ENCODE measurements at places on chromosomes 1 and 21. TPM values are rescaled to one million over a fixed set of nuclear protein-coding genes. Genes with fewer than 3 reads are reported as not detected.

GRCh38 chr1:201890223-201890622 is 1.5 kb downstream of the SHISA4 start:
- no peaks in the 10 kb centered on the region for H3K36me3 ChIP-seq
- peaks cover 26% of the 10 kb centered on the region for H3K27me3 ChIP-seq
- peaks cover 11% of the 10 kb centered on the region for H3K4me1 ChIP-seq
- no peak overlapping the region for H3K4me3 ChIP-seq
- no peak overlapping the region for H3K27ac ChIP-seq

- DNase-seq: no peak
- H3K27ac ChIP-seq: no peak overlapping the region
- H3K4me1 ChIP-seq: 0 out of 2 replicates have a peak, but pooled peaks cover 3% of the 10 kb centered on the region
- no peaks in the 10 kb centered on the region for H3K36me3 ChIP-seq
Observed at GRCh38 chr1:214327514-214327913, 46.6 kb downstream of the SMYD2 start.

DNA sequence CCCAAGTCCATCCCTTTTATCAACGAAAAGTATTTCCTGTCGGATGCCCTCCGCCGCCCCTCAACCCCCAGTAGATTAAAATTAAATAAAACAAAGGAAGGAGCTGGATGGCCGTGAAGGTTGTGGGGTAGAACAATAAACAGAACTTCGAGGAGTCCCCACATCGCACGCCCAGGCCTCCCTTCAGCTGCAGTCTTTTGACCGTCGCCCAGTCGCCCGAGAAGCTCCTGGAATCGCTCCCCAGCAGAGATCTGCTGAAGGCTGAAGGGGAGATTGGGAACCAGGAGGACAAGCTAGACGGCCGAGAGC is 905 bp downstream of the BARHL2 start:
- peaks cover 99% of the 10 kb centered on the region for H3K27me3 ChIP-seq
- H3K27ac ChIP-seq: no peak overlapping the region
- H3K4me1 ChIP-seq: peaks cover 71% of the 10 kb centered on the region
- H3K4me3 ChIP-seq: peak overlapping the region; percentile 49

GRCh38 chr21:21101911-21102310 is 103.7 kb downstream of the NCAM2 start:
- peaks cover 10% of the 10 kb centered on the region for H3K4me1 ChIP-seq
- no peaks in the 10 kb centered on the region for H3K27me3 ChIP-seq
- H3K27ac ChIP-seq: no peak overlapping the region
- H3K36me3 ChIP-seq: no peaks in the 10 kb centered on the region
- no peak overlapping the region for H3K4me3 ChIP-seq

Gene LCE1A
- not detected for total RNA-seq

Gene GJA9
- total RNA-seq: not detected
